A549 treated with dexamethasone at 1 μM for 4 hours (cell line): ENCODE measurements at places on chromosomes 7 and 10. TPM values are rescaled to one million over a fixed set of nuclear protein-coding genes. Genes with fewer than 3 reads are reported as not detected.

CHPF2 gene
- 31.9 to 48.5 TPM (median 41.8 TPM) in 5 replicates for total RNA-seq

KIF20B gene
- 12.0 to 18.7 TPM (median 15.6 TPM) in 5 replicates for total RNA-seq

KCNMA1 gene
- total RNA-seq, result 38.0 to 72.8 TPM (median 60.1 TPM) in 5 replicates

TRPV5 gene
- total RNA-seq, result not detected in 5 replicates

MICALL2 gene
- 12.1 to 22.7 TPM (median 20.7 TPM) in 5 replicates for total RNA-seq

TRIL gene
- total RNA-seq, result not detected in 5 replicates

RAB19 gene
- total RNA-seq, result not detected in 5 replicates

GPER1 gene
- total RNA-seq, result 1.0 to 1.9 TPM (median 1.5 TPM) in 5 replicates

BAMBI gene
- 9.3 to 12.6 TPM (median 11.3 TPM) in 5 replicates for total RNA-seq

OR2A5 gene
- not detected in 5 replicates for total RNA-seq

MTPN gene
- 102 to 138 TPM (median 124 TPM) in 5 replicates for total RNA-seq

CCDC126 gene
- 3.0 to 4.2 TPM (median 3.6 TPM) in 5 replicates for total RNA-seq

RAPGEF5 gene
- total RNA-seq, result 0.14 to 0.29 TPM (median 0.17 TPM) in 5 replicates

STEAP4 gene
- 0.02 to 0.06 TPM (median 0.05 TPM) in 4 of 5 replicates, not detected in the other for total RNA-seq

ZPBP gene
- total RNA-seq, result not detected in 5 replicates

ANKRD22 gene
- total RNA-seq, result 0.25 to 0.41 TPM (median 0.29 TPM) in 5 replicates

PTPRZ1 gene
- not detected in 5 replicates for total RNA-seq

NODAL gene
- total RNA-seq, result 0.05 TPM in 1 of 5 replicates, not detected in the others

GIMAP1 gene
- not detected in 5 replicates for total RNA-seq

PCBD1 gene
- total RNA-seq, result 209 to 252 TPM (median 218 TPM) in 5 replicates

SFMBT2 gene
- total RNA-seq, result 5.4 to 8.8 TPM (median 7.8 TPM) in 5 replicates

CLCN1 gene
- 0.03 to 0.06 TPM (median 0.05 TPM) in 3 of 5 replicates, not detected in the others for total RNA-seq

GHRHR gene
- 0.06 TPM in 1 of 5 replicates, not detected in the others for total RNA-seq
